ENCODE measurements at places on chromosomes 7 and 10.

- DNase-seq = no peak
Measured at GRCh38 chr10:101779544-101780186, 3.6 kb downstream of the NPM3 start.

DNA sequence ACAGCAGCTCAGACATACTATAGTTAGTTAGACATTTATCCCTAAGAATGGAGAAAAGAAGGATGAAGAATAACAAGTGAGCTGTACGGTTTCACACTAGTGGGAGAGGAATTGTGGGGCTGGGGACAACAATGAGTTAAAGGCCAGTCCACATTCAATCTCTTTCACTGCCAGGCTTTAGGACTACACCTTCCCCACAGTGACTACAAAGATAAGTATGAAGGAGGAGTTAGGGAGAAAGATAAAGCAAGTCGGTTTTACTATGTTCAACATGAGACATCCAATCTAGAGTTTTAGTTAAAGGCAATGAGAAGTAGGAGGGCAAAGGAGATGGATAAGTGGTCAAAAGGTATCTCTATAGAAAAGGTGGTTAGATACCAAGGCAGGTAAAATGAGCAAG is 16.3 kb downstream of the ARHGAP12 start:
- no peak for DNase-seq

DNA sequence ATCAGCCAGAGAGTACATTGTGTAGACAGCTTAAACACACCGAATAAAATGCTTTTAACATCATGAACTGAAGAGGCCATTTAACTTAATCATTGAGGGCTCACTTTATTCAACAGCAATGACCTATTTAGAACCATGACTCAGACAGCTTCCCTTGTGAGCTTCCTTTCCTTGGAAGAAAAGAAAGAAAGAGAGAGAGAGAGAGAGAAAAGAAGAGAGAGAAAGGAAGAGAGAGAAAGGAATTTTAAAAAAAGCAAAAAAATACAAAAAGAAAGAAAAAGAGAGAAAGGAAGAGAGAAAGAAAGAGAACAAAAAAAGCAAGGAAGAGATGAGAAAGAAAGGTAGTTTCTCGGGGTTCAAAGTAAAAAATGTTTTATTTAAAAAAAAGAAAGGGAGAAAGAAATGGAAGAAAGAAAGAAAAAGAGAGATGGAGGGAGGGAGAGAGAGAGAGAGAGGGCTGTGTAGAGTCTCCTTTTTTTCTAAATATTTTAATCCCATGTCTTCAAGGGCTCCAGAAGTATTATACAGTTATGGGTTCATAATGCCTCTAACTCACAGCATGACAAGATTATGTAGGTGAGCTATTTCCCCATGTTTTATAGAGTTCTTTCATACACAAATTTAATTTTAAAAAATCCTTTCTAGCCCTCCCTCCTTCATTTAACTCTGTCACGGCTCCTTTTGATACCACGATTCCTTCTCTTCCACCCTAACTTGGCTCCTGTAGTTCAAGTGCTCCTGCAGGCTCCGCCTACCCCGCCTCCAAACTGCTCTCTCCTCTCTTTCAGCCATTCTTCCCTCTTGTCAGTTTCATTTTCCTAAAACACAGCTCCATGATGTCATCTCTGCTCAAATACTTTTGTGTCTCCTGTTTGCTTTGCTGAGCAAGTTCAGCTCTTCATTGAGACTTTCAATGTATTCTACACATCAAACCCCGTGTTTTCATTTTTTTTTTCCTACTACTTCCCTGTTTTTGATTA is 85.5 kb downstream of the PRTFDC1 start:
- no peak for DNase-seq

GRCh38 chr10:3099291-3100092 is 32.1 kb downstream of the PFKP start:
- no peak for DNase-seq

- DNase-seq = no peak
Measured at GRCh38 chr10:61970182-61971002, 68.9 kb downstream of the ARID5B start.

DNA sequence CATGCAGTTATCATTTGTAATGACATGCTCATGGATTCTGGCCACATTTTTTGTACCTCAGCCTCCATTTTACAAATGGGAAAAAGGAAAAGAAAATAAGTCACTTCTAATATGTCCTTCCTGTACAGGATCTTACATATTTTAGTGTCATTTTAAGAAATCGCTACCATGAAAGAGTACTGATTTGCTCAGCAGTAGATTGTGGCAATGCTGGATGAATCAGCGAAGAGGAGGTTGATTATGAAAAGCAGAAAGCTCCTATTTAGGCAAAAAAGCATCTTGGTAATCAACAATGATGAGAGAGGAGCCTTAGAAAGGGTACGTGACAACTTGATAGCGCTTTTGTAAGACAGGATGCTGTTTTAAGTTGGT is 522.9 kb downstream of the PARD3 start:
- DNase-seq = no peak
